Dorsolateral prefrontal cortex (tissue), 122 donors: ENCODE measurements at places on chromosomes 3 and 15.

- no peak for DNase-seq
Measured at GRCh38 chr15:42279234-42279723, 6.0 kb upstream of the TMEM87A start.

GRCh38 chr15:74220475-74221248 lies 15.5 kb upstream of the CCDC33 start:
- DNase-seq = no peak

GRCh38 chr3:171900446-171900845 lies 57.3 kb downstream of the TMEM212 start:
- no peak for DNase-seq

- no peak for DNase-seq
Measured at GRCh38 chr3:111864821-111865656, 6.0 kb downstream of the PHLDB2 start.

DNA sequence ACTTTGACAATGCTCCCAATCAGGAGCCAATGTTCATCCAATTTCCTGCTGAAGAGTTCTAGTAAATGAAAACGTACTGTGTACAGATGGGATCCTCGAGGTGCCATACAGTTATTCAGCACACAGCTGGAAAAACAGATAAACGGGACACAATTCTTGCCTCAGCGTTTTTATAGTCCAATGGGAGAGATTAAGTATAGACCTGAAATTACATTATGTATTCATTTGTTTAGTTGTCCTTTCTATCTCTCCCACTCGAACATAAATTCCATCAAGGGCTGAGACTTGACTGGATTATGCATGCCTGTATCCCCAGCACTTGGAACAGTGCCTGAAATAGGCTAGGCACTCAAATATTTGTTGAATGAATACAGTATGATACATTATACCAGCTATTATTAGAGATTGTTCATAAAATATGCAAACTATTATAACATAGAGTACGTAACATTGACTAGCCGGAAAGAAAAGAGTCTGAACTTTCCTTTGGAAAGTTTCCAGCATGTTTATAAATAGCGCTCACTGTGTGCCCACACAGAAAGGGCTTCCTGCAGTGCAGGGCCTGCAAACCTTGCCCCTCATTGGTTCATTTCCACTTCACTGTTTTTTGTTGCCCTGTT lies 27.4 kb upstream of the SNTN start:
- DNase-seq = no peak
